ENCODE measurements at places on chromosomes 13 and 19.

DNA sequence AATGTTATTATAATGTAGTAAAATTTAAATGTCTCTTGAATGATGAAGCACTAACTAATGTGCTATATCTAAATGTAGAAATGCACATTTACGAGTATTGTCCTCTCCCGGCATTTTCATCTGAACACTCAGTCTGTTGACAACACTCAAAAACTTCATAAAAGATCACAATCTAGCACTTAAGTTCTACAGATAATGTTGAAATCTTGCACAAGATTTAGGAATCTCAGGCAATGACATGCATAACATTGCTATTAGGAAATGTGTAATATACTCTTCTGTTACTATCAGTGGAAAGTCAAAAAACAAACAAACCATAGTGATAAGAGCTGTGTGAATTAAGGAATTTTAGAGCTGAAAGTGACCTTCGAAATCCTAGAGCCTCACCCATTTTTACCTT is 37.5 kb upstream of the XPO4 start:
- no peak for DNase-seq

DNA sequence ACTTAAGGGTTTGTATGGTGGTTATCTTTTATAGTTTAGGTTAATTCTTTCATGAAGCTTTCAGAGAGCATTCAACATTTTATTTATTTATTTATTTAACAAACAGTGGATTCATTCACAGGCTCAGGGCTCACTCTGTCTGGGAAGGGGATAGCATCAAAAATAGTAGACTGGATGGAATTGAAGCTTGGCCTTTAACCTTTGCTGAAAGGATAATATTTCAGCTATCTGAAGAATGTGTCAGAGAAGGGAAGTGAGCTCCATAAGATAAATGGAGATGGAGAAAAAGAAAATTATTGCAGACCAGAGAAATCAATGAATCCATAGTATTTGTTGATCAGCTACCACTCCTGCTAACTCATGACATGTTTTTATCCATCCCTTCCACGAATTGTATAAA is 305.6 kb downstream of the COG6 start:
- no peak for DNase-seq

GRCh38 chr19:7007859-7008258 is 13.4 kb downstream of the MBD3L2B start:
- DNase-seq: no peak

DNA sequence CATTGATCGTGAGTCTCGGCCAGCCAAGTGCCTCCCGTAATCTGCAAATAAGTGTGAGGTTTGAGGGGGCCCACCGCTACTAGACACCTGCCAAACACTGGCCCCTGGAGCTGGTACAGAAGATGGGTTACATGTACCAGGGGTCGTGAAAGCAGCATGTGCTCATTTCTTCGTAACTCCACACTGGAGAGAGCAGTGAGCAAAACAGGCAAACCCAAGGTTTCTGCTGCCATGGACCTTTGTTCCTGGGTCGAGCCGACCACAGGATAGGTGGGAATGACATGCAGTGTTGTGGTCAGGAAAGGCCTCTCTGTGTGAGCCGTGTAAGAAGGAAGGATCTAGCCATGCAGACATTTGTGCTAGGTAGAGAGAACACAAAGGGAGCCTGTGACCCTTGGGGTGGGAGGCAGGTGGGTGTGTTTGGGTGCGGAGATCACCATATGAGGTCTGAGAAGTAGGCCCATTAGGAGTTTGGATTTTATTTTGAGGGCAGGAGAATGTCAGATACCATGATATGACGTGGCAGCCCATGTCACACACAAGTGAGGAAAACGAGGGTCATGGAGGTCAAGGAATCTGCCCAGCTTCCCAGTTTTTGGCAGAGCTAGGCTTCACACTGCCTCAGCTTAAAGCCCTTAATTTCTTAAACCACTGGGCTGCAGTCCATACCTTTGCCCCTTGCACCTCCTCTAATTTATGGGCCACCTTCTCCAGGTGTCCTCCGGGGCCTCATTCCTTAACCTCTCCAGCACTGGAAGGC is 919 bp downstream of the GTF3A start:
- DNase-seq: no peak

GRCh38 chr13:109243311-109243951 is 543.0 kb downstream of the IRS2 start:
- no peak for DNase-seq

GRCh38 chr13:82647540-82647939 is 1234.7 kb downstream of the SLITRK1 start:
- no peak for DNase-seq

DNA sequence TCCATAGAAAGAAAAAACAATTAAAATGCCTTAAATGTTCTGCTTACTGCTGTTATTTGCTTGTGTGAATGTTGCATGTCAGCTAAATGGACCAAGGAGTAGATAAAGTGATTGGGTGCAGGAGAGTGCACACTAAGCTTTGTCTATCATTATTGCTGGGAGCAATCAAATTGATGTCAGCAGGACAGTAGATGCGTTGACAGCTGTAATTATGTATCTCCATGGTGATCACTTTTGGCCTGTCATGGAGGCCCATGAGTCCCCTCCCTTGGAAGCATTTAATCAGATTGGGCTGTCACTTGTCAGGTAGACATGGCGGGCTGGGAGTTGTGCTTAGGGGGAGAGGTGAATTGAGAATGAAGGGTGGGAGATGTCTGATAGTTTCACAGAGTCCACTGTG is 215.3 kb downstream of the PCCA start:
- no peak for DNase-seq

DNA sequence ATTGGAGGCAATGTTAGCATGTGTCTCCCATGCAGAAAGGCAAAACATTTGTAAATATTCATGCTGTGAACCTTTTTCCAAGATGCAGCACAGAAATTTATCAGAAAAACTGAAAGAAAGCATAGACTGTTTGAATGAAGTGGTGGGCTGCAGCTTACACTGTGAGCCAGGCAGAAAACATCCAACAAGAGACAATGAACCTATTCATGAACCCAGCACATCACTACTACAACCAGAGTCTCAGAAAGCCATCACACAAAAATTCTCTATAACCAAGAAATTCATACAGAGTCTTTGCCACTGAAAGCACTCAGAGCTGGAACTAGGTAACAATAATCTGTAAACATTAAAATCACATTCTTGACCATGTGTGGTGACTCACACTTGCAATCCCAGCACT is 448.9 kb downstream of the UQCRFS1 start:
- no peak for DNase-seq

DNA sequence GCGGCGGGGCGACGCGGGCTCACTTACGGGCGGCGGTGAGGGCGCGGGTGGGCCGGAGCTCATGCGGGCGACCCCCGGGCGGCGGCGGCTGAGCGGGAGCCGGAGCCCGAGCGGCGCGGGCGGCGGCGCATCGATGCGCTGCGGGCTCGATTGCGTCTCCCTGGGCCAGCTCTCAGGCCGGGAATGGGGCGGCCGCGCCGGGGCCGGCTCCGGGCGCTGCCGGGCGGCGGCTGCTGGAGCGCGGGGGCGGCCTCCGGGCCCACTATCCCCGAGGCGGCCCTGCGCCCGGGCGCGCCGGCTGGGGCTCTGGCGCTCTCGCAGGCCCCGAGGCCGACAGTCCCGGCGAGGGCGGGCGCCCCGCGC is 1.4 kb upstream of the TSHZ3 start:
- DNase-seq: no peak

GRCh38 chr19:51573331-51573730 is 2.2 kb downstream of the ZNF175 start:
- DNase-seq: no peak

DNA sequence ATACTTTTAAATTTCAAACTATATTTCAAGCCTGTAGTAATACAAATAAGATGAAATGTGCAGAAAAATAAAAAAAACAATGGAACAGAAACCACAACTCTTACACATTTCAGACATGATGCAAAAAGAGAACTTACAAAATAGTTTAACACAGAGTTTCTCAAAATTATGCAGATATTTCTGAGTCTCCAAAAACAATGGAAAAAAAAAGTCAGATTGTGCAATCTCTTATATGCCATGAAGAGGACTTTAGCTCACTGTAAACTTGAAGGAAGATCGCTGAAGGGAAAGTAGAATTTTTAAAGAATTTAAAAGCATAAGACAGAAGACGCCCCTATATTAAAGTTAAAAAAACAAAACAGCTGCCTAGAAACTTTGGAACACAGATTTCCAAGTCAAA is 20.4 kb downstream of the ZNF708 start:
- DNase-seq: no peak

- DNase-seq: no peak
These were observed 81.6 kb upstream of the TM9SF2 start for GRCh38 chr13:99419591-99420243.

DNA sequence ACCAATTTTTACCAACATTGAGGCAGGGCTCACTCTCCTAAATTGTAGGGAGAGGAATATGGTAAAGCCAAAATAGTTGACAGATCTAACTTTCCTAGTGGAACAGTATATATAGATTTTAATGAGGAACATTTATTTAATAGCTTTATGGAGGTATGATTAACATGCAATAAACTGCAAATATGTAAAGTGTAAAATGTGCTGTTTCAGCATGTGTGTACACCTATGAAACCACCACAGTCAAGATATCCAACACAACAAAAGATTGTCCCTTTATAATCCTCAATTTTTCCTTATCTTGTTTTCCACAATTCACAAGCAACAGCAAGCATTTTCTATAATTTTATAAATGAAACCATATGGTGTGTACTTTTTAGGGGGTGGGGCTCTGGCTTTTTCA is 4.1 kb upstream of the TRAPPC2B start:
- DNase-seq: no peak

DNA sequence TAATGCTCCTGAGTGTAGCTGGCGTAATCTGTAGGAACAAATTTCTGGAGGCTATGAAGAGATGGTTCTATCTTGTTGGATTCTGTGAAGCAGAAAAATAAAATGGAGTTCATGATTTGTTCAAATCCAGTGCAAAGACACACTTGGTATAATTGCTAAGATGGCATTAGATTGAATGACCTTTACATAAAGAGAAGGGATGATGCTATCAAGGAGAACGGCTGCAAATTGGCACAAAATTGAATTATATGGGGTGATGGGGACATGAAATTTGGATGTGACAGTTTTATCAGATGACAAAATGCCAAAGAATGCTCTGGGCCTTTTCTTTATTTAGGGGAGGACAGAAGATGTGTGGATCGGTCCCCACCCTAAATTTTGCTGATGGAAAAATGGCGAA is 4.0 kb downstream of the METTL21C start:
- no peak for DNase-seq
